Stimulated activated CD4-positive, alpha-beta T cell treated with anti-CD3 and anti-CD28 coated beads, TNF-alpha, amount 100 ng/mL, for 24 hours (primary cell): ENCODE measurements at places on chromosomes 3 and 15.

- no peak for DNase-seq
These were observed 143.0 kb downstream of the LPP start for GRCh38 chr3:188296761-188297612.

DNA sequence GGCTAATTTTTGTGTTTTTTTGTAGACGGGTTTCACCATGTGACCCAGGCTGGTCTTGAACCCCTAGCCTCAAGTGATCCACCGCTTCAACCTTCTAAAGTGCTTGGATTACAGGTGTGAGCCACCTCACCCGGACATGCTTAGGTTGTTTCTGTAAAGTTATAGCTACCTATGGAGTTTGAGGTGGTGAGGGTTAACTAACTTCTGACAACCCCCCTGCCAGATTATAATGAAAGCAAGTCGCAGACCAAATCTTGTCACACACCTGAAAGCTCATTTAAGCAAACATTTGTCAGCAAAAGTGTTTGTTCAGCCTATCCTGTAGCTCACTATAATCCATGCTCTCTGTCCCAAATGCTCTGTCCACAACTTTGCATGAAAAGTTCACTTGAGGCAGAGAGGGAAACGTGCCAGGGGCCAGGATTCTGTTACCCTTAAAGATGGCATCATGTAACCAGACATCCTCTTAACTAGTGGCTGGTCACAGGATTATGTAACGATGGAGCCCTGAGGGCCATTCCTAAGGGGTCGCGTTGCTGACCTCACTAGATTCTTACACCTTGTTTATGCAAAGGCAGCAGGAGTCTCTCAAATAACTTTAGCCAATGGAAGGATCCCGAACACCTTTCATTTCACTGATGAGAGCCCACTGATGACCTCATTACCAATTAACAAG is 24.1 kb upstream of the SENP5 start:
- no peak for DNase-seq

GRCh38 chr15:62856466-62857246 is 185.9 kb upstream of the TPM1 start:
- DNase-seq, result no peak

DNA sequence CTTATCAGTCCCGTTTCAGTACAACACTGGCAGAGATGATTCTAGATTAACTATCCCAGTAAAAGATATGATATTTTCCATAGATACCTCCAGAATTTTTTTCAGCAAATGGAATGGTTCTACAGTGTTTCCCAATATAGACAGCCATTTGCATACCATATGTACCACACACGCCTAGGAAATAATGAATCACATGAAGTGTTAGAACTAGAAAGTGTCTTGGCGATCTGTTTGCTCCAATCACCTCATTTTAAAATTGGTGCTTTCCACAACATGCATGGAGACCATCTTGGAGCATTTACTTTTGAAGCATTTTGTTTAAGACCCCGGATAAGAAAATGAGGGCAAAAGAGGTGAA is 2.0 kb downstream of the C2CD4A start:
- no peak for DNase-seq

GRCh38 chr3:43950775-43951174 is 260.0 kb downstream of the ABHD5 start:
- no peak for DNase-seq

DNA sequence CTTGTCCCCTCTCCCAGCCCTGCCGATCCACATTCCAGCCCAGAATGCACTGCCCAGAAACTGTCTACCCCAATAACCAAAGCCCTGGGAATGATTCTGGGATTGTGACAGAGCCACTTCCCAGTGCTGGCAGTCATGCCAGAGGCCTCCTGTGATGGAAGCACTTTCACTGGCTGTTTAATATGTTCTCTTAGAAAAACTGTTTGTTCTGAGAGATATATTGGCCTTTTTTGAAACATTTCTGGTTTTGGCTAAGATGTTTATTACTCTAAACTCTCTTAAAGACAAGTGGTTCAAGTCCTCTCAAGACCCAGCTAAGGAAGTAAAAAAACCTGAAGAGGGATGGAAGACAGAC is 74.0 kb upstream of the HACD2 start:
- DNase-seq, result no peak

DNA sequence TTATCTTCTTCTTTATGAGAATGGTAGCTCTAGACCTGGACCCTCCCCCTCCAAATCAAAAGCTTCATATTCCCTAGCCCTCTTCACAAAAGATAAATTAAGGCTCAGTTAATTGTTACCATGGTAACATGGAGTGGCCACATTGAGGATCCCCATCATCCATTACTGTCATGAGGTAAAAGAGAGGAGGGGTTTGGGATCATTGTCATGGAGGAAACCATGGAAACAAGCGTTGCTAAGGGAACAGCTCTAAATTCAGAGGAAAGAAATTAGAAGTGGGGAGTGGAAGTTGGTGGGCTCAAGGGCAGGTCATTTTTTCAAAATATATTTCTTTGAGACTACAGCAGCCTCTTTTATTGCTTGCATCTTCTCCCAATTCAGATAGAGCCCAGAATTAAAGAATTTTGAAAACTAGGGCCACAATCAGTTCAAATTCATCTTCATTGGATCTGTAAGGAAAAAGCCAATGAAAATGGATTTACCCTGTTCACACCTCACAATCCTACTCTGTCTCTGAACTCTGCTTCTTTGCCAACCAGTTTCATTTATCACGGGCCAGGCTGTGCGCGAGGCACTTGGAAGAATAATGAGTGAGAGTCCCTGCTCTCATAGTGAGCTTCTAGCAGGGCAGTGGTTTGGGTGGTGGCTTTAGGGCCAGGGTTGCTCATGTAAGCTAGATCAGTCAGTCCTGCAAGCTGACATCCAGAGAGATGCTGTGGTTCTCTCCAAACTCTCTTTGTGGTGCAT is 11.6 kb upstream of the AEN start:
- no peak for DNase-seq

GRCh38 chr3:107001635-107002034 is 375.6 kb upstream of the CCDC54 start:
- DNase-seq, result no peak

GRCh38 chr3:136276049-136276755 is 26.1 kb downstream of the PCCB start:
- no peak for DNase-seq

GRCh38 chr3:64291956-64292355 is 66.7 kb upstream of the PRICKLE2 start:
- no peak for DNase-seq

GRCh38 chr3:140341203-140341602 is 336.7 kb upstream of the TRIM42 start:
- no peak for DNase-seq

- DNase-seq, result peak; percentile 38
These were observed 39.5 kb upstream of the TPRG1 start for GRCh38 chr3:189132231-189132671.

DNA sequence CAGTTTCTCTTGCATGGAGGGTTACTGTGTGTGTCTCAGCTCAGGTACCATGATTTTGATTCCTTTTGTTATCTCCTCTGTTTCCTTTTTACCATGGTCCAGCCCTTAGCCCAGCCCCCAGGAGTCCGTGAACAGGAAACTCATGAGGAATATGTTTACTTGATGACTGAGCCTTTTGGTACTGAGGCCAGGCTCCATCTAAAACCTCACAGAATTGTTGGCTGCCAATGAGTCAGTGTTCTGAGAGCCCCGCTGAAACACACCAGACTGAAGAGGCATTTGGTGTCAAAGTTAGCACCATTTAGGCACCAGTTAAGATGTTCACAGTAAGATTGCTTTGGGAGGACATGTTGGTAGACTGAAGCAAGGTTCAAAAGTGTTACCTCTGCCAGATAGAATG is 80.9 kb downstream of the DGKG start:
- no peak for DNase-seq

GRCh38 chr3:71303627-71304200 is 279.8 kb downstream of the FOXP1 start:
- no peak for DNase-seq

DNA sequence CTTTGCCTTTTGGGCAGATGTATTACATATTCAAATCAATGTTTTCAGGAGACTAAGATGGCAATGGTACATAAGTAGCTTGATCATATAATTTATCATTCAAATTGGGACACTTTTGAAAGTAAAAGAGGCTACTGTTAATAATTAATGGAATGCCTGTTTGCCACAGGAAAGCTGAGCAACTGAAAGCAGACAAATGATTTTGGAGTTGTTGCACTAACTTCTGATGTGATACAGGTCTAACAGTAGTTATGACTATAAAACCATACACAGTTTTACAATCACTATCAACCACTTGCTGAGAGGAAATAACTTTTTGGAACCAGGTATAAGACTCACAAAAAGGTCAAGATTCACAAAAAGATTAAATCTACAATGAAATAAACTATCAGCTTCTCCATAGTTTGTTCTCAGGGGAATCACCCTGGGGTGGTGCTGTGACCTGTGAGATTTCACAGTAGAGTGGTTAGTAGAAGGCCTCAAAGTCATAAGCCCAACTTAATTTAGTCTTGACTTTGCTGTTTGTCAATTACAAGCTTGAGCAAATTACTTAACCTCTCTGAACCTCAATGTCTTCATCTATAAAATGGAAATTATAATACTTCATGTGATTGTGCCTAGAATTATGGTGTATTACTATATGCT is 42.7 kb downstream of the HHLA2 start:
- no peak for DNase-seq

DNA sequence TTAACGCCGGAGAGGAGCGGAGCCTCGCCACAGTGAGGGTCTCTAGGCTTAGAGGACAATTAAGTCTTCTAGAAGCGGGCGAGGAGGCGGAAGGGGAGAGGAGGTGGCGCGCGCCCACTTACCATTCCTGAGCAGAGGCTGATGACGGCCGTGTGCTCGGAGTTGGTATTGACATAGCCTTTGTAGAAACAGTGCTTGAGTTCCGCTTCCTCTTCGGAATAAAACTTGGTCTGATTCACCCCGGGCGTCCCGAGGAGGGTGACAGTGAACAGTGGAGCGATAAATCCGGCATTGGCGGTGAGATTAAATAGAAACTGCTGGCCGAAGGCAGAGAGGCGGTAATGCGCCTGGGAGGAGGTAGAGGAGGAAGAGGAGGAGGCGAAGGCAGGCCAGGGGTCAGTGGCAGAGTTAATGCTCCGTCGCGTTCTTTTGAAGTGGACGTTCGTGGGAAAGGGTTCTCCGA is 1.3 kb downstream of the ADAMTS9 start:
- no peak for DNase-seq

DNA sequence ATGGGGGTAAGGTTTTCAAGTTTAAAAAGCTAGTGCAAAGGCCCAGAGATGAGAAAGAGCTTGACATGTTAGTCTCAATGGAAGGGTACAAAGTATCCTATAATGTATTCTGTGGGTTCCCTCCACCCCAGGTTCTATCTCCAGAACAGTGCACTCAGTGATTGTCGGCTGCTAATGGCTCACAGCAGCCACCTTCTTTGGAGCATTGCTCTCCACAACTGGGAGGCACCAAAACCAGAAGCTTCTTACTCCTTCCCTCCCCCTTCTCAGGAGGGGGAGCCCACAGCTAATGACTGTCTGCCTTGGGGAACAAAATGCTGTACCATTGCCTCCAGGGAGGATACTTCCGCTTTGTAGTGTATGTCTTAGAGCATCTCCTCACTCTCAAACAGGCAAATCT is 439.4 kb upstream of the RBMS3 start:
- DNase-seq, result no peak

DNA sequence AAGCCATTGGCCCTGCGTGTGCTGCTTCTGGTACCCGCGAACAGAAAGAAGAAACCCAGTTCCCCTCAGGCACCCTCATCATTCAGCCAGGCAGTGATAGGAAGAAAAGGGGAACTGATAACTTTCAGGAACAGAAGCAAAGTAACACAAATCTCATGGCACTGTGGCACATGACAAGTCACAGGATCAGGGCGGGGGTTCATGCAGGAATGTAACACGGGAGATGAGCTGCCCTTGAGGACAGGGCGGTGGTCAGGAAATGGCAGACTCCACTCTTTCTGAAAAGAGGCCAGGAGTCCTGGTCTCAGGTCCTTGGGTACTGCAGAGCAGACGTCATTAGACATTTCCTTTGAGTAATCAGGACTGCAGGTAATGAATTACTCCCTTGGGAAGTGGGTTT is 95.5 kb downstream of the CCNL1 start:
- DNase-seq, result no peak

- DNase-seq, result no peak
These were observed 83.5 kb upstream of the BCL6 start for GRCh38 chr3:187828579-187829452.

- no peak for DNase-seq
These were observed 31.3 kb downstream of the SNRK start for GRCh38 chr3:43317461-43318316.

DNA sequence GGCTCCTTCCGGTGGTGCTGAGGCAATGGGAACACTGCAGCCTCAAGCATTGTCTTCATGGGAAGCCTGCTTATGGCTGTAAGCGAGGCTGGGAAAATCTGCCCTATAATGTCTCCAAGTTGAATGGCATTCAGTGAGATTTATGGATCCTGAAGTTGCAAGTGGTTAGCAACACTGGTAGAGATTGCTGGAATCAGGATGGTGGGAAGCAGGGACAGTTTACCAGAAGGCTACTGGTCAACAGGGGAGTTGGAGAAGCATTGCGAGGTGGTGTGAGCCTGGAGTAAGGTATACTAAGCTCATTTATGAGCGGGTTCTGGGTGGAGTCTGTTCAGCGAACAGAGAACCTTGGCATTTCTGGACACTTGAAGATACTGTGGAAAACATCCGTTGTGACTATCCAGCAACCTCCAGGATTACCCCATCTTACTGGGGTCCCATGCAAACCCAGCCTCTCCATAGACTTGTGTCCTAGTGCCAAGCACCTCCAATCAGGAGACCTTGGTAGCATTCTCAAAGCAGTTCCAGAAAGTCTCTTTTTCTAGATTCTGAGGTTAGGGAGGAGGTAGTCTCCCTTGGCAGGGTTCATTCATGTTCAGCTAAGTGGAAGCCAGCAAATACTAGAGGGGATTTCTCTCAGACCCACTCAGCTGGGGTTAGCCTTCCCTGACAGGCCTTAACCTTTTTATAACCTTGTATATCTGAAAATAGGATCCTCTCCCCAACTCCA is 7.3 kb downstream of the RPSA start:
- no peak for DNase-seq

DNA sequence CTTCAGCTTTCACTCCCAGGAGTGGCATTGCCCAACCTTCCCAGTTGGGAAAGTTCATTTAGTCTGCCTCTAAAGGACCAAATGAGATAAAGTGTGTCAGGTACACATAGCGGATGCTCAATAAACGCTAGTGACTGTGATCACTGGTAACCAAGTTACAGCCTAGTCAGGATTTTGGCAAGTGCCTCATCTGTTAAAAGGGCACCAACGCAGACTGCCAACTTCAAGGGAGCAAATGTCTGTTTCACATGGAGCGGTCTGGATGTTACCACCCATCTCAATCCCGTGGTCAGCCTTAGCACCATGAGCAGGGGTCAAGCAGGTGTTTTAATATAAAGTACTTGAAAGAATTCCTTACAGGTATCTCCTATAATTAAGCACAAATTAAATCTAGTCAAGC is 22.7 kb downstream of the SLCO3A1 start:
- no peak for DNase-seq
